ENCODE measurements at places on chromosomes 3 and 15.

GRCh38 chr3:123576122-123576521 lies 8.7 kb downstream of the HACD2 start:
- no peak for DNase-seq

DNA sequence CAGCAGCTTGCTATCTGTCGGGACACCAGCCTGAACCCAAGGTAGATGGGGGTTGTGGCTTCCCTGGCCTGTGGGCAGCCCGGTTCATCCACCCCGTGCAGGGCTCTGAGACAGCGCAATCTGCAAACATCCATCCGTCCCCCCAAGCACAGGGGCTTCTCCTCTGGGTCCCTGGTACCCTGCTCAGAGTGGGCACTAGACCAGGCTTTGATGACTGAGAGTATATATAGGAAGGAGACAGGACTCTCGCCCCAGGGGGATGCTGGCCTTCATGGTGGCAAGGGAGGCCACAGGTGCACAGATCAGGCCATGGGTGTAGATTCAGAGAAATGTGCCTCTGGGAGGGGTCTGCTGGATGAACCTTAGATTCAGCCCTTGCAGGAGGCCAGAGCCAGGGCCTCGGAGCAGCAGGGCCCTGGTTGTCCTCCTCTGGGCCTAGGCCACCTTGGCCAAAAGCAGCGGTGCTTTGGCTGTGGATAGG lies 40.3 kb downstream of the CFAP100 start:
- DNase-seq = no peak

GRCh38 chr15:25894371-25894902 lies 31.3 kb upstream of the ATP10A start:
- DNase-seq = no peak

GRCh38 chr3:123833398-123833785 lies 50.7 kb downstream of the MYLK start:
- DNase-seq = no peak

GRCh38 chr3:78633626-78634025 lies 1134.2 kb downstream of the ROBO1 start:
- no peak for DNase-seq

DNA sequence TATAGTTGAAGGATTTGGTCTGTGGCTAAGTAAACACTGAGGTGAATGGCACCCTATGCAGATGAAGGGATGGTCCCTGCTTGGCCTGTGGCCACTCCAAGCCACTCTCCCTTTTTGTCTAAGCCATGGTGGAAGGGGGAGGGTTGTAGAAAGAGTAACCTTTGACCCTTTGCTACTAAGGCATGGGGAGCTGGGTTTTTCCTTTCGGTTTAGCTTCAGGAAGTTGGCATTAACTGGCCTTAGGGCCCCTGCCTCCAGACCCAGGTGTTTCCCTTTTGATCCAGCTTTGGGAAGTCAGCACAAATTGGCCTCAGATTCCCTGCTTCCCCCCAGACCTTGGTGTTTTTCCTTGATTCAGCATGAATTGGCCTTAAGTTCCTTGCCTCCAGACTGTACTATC lies 49.5 kb downstream of the EFCAB12 start:
- DNase-seq = no peak

- DNase-seq = no peak
Measured at GRCh38 chr3:32421991-32422859, 30.6 kb downstream of the CMTM7 start.

DNA sequence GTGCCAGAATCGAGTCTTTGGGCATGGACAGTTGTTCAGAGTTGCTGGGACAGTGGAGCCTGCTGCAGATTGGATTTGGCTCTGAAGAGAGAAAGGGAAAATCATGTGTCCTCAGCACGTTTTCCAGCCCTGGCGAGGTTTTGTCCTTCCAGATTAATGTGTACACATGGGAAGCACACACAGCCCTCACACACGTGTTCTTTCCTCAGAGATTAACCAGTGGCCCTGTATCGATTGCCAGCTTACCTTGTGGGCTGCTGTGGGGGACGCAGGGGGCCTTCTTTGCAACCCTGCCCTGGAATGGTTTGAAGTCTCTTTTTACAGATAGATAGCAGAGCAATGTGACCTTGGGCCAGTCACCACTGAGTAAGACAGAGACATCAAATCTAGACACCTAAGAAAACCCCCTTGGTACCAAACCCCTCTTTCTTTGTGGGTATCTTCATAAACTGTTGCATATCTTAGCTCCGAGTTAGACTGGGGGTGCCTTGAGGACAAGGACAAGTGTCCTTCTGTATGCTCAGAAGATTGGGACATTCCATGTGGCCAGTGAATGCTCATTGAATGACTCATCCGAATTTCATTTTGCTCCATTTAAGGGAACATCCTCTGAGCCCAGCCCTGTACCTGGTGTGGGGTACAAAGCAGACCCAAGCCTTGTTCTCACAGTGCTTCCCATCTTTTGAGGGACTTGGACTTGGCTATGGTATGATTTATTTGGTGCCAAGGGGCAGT lies 48.0 kb downstream of the SMAD6 start:
- no peak for DNase-seq

GRCh38 chr3:162195147-162195546 lies 698.5 kb downstream of the OTOL1 start:
- DNase-seq = no peak

GRCh38 chr3:31103623-31104180 lies 209.2 kb upstream of the GADL1 start:
- no peak for DNase-seq

DNA sequence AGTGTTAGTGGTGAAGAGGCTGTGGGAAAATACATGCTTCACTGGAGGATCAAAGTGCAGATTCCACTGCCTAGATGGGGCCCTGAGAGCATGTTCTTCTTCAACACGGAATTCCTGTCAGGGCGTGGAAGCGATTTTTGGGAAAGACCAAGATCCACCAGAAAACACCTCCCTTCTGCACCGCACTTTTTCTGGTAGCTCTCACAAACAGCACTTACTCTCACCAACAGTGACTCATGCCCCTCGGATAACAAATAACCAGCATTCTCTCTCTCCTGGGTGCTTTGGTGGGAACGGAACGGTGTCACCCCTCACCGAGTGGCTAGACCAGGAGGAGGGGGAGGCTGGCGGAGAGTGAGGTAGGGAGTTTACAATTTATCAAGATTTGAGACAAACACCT lies 40.1 kb downstream of the ADAMTSL3 start:
- DNase-seq = no peak

- no peak for DNase-seq
Measured at GRCh38 chr15:29913528-29914135, 91.4 kb upstream of the TJP1 start.

GRCh38 chr3:106844638-106845037 lies 532.6 kb upstream of the CCDC54 start:
- DNase-seq = no peak

GRCh38 chr3:71785532-71786216 lies 726 bp upstream of the PROK2 start:
- no peak for DNase-seq

GRCh38 chr3:104132566-104133403 lies 1233.9 kb upstream of the ALCAM start:
- DNase-seq = no peak

GRCh38 chr3:100060685-100061484 lies 53.4 kb downstream of the FILIP1L start:
- DNase-seq = peak; percentile 53

DNA sequence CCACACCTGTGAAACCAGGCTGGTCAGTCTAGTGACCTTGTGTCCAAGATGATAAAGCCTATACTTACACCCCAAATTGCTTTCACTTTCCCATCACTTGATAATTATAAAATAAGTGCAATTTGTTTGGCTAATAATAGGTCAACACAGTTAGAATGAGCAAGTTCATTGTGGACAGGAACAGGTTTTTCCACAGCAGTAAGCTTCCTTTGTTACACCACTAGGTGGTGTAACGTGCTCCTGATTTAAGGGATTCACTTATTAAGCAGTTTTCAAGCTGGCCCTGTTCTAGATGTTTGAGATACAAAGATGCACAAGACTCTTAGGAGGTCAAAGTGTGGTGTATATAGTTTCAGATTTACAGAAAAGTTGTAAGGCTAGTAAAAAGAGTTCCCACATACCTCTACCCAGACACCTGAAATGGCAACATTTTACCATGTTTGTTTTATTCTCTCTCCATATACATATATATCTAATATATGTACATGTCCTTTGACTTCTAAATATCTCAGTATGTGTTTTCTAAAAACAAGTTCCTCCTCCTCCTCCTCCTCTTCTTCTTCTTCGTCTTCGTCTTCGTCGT lies 6.8 kb upstream of the MFSD1 start:
- DNase-seq = no peak

GRCh38 chr15:79430901-79431635 lies 1.1 kb upstream of the MINAR1 start:
- DNase-seq = no peak

GRCh38 chr3:175526609-175527280 lies 667.6 kb downstream of the NAALADL2 start:
- no peak for DNase-seq

- no peak for DNase-seq
Measured at GRCh38 chr3:186646841-186647240, 6.6 kb downstream of the FETUB start.

- no peak for DNase-seq
Measured at GRCh38 chr15:81483496-81483895, 109.5 kb upstream of the TMC3 start.

DNA sequence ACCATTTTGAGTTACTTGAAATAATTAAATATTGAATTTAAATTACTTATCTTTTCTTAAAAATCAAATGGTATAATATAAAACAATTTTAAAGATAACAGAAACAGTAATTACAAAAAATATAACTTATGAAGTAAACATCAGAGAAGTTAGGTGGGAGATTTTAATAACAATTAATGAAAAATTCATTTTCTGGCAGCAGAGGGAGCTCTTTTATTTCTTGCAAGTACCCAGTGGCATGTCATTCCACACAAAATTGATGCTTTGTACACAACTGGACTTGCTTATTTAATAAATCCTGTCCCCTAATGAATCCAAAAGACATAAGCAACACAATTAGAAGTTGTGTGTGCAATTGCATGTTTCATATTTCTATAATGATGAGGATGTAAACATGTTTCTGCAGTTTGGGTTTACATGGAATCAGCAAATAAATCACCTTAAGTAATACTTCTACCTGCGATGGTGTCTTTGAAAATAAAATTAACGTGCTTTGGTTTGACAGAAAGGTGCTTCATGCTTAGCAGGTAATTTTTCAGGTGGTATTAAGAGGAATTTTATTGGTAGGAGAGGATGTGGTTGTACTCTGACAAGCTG lies 861.3 kb downstream of the ZPLD1 start:
- DNase-seq = no peak

- no peak for DNase-seq
Measured at GRCh38 chr3:116050311-116050915, 394.9 kb downstream of the LSAMP start.

- DNase-seq = no peak
Measured at GRCh38 chr3:43895573-43895972, 204.8 kb downstream of the ABHD5 start.

- DNase-seq = no peak
Measured at GRCh38 chr15:56739964-56740640, 6.8 kb upstream of the ZNF280D start.

GRCh38 chr3:188580659-188581058 lies 426.7 kb downstream of the LPP start:
- no peak for DNase-seq

DNA sequence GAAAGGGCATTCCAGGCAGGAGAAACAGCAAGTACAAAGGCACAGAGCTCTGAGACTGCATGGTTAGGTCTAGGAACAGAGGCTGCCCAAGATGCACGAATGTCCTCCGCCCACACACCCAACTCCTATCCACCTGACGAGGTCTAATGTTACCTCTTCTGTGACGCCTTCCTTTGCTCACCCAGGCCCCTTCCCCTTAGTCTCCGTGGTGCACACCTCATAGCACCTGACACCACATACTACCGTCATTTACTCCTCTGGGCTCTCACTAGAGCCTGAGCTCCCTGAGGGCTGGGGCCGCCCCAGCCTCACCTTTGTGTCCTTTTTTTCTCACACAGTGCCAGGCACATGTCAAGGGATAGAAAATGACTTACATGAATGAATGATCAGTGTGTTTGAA lies 31.0 kb upstream of the RASGRF1 start:
- DNase-seq = no peak
